ENCODE measurements at places on chromosomes 1 and 21.

DNA sequence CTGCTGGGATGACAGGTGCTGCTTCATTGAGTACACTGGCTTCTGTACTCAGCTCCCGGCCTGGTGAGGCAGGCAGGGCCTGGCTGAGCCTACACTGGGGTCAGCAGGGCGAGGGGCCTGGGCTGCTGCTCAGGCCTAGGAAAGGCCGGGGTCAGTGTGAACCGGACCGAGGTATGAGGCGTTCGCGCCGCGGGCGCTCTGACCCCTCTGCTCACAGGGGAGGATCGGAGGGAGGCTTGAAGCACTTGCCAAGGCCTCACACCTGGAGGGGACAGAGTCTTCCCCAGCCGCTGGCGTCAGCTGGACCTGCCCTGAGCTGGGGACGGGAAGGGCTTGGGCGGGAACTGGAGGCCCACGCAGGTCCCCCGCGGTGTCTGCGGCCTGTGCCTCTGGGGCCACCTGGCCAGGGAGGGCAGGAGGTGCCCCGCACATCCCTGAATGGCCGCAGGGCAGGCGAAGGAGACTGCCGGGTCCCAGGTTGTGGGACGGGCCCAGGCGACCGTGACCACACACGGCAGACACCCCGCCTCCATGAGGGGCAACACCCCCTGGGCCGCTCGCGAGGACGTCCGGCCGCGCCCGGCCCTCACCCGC, 466 bp downstream of the PEX10 start:
- DNase-seq = no peak

- no peak for DNase-seq
These were observed 11.6 kb downstream of the UMODL1 start for GRCh38 chr21:42082501-42083360.

DNA sequence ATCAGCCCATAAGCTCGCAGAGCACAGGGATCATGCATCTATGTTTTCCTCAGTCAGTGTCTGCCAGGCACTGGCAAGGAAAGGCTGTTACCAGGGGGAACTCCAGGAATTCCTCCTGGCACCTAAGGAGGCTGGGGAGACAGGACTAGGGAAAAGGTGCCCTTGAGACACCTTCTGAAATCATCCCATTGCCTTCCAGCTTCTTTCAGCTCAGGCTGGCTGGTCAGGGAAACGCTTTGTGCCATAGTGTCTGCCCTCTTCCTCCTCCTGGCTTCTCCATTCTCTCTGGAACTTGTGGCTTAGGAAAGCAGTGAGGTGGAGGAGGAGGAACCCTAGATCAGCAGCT, 13.8 kb downstream of the LMNA start:
- DNase-seq = no peak

DNA sequence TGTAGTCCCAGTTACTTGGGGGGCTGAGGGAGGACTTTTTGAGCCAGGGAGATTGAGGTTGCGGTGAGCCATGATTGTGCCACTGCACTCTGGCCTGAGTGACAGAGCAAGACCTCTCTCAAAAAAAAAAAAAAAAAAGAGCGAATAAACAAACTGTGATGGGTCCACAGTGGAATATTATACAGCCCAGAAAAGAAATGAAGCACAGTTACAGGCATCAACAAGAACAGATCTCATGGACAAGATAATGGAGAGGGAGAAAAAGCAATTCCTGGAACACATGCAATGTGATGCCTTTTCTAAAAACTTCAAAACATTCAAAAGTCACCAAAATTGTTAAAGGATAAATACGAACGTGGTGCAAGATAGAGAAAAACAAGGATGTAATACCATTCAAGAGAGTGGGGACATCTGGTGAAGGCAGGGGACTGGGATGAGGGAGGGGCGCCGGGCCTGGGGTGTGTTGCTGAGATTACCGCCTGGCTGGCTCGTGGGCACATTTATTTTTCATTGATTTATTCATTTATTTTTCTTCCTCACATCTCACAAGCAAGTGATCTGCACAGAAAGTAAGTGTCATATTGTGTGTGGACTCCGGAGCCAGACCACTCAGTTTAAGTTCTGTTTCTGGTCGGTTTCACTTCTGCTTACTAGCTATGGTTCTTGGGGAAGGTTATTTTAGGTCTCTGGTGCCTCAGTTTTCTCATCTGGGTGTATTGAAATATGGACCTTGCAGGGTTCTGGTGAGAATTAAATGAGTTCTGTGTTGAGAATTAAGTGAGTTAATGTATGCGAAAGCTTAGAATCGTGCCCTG, 30.1 kb downstream of the ABCG1 start:
- no peak for DNase-seq

DNA sequence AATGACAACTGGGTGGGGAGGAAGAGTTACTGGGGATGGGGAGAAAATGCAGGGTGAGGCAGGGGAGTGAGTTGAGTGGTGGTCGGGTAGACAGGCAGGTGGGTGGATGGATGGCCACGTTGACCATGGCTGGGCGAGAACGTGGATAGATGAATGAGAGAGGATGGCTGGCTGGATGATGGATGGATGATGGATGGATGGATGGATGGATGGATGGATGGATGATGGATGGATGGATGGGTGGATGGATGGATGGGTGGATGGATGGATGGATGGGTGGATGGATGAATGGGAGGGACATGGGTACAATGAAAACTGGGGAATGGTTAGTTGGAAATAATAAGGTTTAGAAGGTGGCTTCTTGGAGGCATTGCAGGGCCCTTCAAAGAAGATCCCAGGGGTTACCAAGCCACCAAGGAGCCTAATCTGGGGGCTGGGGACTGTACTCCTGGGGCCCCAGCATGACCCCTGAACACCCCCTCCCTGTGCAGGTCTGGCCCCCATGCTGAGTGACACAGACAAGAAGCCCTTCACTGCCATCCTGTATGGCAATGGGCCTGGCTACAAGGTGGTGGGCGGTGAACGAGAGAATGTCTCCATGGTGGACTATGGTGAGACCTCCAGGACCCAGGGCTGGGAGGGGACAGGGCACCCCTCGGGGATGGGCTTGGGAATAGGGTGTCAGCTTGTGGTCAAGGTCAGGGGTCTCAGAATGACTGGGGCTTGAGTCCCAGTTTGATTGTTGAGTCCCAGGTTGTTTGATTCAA, 67.0 kb downstream of the ALPL start:
- no peak for DNase-seq

GRCh38 chr21:41399246-41399800, 26.7 kb upstream of the MX1 start:
- no peak for DNase-seq

- DNase-seq = no peak
These were observed 23.8 kb upstream of the SLC22A15 start for GRCh38 chr1:115952547-115952946.

DNA sequence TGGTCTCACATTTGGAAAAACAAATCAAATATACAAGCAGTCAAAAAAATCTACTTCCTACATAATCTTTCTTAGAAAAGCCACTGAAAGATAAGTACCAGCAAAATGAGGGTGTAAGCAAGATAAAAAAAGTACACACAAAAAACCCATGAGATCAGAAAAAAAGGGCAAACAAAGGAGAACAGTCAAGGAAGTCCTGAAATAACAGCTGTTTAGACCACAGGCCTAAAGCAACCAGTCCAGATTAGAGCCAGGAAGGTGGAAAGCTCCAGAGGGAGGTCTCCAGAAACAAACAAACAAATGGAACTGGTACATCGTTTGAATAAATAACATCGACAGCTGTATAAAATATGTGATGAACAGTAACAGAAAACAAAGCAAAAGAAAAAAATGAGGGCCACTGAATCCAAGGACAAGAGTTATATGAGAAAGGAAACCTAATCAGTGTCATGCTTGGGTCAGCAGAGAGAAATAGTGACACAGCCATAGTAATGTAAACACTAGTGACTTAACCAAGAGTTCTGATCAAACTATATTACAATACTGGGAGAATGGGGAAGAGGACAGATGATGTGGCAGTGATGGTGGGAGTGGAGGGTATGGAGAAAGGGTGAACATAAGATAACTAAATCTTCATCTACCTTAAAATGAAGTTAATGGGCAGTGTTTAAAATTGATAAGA, 67.5 kb downstream of the NVL start:
- DNase-seq = no peak

DNA sequence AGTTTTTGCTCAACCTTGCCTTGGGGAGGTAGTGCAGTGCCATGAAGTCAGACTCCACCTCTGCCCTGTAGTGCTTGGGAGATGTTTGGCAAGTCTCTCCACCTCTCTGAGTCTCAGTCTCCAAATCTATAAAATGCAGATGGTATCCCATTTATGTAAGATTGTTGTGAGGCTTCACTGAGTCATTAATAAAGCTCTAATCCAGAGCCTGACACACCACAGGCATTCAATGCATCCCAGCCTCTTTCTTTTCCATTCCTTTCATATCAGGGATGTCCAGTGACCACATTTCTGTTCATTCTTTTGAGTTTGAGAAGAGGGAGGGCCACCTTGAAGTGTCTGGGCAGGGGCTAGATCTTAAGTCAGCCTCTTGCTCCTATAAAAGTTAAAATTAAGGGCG, 37.6 kb upstream of the LMO4 start:
- DNase-seq = no peak

- DNase-seq = peak; percentile 58
These were observed 4.8 kb upstream of the IFNLR1 start for GRCh38 chr1:24191860-24192259.

DNA sequence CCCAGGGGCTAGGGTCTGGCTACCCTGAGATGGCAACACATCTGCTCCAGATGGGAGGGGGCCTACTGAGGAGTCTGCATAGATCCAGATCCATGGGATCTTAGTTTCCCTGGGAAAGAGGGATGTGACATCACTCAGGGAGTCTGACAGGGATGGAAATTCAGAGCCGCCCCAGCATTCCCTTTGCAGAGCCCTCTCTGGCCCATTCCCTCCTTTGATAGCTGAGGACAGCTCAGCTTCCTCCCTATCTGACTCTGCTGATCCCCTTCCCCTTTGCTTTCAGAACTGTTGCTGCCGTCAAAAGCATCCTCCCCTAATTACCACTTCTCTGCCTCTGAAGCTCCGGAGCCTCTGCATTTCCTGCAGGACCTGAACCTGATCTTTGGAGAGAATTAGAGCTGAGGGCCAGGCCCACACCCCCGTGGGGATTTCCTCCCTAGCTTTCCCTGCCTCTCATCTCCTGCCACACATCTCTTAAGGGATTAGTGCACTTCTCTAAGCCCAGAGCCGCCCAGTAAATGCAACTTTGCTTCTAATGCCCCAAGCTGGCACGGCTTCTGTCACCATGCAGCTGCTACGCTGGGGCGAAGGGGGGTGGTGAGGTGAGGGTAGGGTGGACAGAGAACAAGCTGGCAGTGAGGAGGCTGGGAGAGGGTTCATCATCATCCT, 9.5 kb upstream of the ASCL5 start:
- DNase-seq = no peak

GRCh38 chr1:63662056-63662836, 69.0 kb downstream of the PGM1 start:
- DNase-seq = no peak

DNA sequence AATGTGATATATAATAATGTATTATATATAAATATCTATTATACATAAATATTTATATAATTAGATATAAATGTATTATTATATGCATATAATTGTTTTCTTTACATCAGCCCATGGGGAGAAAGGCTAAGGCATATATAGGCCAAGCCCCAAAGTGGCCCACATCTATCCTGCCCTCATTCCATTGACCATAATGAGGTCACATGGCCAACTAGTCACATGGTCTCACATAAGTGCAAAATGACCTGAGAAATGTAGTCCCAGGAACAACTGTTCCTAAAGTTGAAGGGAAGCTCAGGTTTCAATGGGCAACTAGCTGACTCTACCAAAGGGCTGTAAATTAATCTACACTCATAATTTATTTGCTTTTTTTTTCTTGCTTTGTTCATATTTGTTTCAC, 14.5 kb upstream of the CCDC185 start:
- DNase-seq = no peak

GRCh38 chr1:1604374-1605033, 4.6 kb upstream of the FNDC10 start:
- DNase-seq = no peak

DNA sequence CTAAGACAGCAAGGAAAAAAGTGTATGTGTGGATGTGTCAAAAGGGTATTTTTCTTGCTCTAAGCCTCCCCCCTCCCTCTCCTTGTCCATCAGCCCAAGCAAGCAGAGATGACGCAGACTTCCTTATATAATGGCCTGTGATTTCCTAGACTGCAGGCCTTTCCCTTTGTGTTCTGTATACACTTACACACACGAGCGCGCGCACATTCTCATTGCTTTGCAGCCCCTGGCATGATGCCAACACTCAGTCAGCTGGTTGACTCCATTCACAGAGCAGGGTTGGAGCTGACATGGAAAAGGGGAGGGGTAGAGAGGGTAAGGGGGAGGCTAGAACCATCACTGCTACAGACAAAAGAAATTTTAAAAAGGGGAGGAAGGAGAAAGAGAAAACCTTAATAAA, 41.8 kb downstream of the GATAD2B start:
- no peak for DNase-seq

All from activated CD4-positive, alpha-beta memory T cell treated with anti-CD3 and anti-CD28 coated beads, Interleukin-2, amount 10 ng/mL, durations not matched to agents 7 days and 5 days (primary cell).